ENCODE measurements at places on chromosomes 13 and 19.

DNA sequence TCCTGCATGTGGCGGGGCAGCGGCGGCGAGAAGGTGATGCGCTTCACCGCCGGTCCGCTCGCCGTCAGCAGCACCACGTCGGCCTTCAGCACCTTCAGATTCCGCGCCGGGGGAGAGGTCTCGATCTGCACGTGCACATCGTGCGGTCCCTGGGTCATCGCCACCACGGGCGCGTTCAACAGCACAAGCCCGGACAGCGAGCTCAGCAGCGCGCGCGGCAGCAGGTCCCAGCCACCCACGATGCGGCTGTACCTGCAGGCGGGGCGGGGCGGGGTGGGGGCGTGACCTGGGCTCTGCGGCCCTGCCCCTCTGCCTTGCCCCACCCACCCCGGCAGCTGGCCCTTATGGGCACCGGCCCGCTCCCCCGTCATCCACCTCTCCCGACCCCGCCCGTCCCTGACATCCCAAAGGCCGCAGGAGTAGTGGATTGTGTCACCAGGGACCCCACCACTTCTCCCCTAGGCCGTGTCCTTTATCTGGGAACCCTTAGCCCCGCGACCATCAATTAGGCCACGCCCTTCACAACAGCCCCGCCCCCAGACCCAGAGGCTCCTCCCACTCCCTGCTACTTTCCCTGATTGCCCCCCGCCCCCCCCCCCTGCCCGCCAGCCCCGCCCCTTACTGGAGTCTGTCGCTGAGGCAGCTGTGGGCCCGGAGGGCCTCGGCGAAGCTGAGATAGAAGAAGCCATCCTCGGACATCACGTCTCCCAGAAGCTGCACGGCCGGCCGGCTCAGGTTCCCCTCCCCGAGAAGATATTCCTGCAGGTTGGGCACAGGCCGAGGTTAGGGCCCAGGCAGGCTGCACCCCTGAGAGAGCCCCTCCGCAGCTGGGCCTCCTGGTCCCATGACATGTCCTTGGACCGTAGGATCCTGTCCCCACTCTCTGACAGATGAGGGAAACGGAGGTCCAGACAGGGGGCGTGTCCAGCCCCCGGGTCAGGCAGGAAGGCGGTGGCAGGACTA is 6.1 kb downstream of the IL4I1 start:
- DNase-seq = peak; percentile 37

- no peak for DNase-seq
Observed at GRCh38 chr13:36888645-36889044, 31.4 kb downstream of the SMAD9 start.

GRCh38 chr19:39498798-39499642 is at the start of gene DLL3:
Gene DLL3, plus strand, starts transcription at chr19:39498947. Its CDS starts 28 bp downstream, at chr19:39498975.
- no peak for DNase-seq

DNA sequence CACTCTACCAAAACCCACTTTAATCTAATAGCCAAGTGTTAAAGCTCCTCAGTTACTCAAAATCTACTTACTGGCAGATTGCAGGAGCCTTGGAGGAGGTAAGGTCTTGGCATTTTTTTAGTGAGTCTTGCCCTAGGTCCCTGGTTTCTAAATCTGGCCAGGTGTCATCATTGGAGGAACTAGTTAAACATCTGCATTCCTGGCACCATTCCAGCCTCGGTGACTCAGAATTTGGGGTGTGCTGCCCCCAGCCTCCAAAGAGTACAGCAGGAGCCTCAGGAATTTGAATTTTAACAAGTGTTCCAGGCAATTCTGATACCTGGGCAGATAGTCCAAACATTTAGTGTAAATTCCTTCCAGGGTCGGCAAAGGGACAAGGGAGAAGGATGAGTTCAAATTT is 37.4 kb downstream of the KLF5 start:
- DNase-seq = no peak

DNA sequence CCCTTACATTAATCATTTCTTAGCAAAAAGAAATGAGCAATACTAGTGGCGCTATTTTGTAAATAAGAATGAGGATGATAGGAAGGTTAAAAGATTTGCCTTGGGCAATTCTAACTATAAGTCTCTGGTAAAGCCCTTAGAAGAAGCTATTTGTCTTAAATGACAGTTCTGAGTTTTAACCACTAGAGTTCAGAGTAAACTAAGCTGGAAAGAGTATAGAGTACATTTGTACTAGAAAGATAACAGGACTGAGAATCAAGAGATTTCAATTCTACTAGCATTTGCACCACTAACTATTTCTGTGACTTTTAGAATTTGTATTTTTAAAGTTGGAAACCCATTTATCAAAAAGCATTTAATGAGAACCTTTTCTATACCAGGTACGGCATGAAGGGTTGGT is 750.3 kb downstream of the OLFM4 start:
- DNase-seq = no peak

DNA sequence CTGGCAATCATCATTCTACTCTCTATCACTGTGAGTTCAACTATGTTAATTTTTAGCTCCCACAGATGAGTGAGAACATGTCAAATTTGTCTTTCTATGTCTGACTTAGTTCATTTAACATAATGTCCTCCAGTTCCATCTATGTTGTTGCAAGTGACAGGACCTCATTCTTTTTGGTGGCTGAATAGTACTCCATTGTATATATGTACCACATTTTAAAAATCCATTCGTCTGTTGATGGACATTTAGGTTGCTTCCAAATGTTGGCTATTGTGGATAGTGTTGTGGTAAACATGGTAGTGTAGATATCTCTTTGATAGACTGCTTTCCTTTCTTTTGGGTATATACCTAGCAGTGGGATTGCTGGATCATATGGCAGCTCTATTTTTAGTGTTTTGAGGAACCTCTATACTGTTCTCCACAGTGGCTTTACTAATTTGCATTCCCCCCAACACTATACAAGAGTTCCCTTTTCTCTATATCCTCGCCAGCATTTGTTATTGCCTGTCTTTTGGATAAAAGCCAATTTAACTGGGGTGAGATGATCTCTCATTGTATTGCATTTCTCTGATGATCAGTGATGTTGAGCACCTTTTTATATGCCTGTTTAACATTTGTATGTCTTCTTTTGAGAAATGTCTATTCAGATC is 124.1 kb downstream of the PCCA start:
- no peak for DNase-seq

GRCh38 chr13:30616927-30617314 is 799 bp upstream of the USPL1 start:
- DNase-seq = no peak

- DNase-seq = no peak
Observed at GRCh38 chr13:111845621-111846351, 221.2 kb upstream of the SOX1 start.

GRCh38 chr19:3324405-3324856 is 42.0 kb upstream of the NFIC start:
- DNase-seq = peak; percentile 68

DNA sequence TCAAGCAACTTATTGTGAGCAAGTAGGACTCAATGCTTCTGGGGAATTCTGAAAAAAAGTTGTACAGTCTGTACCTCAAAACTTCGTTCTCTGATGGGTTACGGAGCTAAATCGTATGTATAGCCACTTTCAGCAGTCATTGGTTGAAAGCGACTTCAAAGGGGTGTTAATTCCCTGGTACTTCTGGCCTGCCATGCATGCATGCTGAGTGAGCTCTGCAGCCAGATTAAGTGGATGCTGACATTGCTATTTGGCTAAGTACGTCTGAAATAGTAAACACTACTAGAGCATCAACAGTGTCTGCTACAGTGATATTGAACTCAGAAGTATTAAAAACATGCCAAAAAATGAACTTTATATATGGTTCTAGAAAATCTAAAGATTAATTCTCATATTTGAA is 1183.1 kb upstream of the PCDH20 start:
- DNase-seq = no peak

DNA sequence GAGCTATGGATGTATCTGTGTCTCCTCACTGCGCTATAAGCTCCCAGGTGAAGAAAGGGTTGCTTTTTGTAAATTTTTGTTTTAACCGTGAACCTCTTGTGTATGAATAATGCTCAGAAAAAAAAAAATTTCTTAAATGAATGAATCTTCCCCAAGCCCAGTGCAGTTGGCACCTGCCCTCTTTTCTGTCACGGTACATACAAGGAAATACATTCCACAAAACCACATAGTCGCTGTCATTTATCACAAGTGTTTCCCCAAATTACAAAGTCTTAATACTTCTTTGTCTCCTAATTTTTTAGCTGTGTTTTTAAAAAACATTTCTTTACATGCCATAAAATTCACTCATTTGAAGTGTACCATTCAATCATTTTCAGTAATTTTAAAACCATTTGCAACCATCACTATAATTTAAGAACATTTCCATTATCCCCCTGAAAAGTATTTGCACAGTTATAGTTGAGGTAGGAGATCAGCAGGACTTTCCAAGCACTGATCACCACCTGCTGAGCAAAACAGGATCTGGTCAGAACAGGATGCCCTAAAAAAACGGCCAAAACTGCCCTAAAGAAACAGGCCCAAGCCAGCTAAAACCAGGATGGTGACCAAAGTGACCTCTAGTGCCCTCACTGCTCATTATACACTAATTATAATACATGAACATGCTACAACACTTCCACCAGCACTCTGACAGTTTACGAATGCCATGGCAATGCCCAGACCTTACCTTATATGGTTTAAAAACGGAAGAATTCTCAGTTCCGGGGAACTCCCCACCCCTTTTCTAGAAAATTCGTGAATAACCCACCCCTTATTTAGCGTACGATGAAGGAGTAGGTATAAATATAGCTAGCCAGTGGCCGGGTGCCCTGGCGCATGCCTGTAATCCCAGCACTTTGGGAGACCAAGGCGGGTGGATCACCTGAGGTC is 1.3 kb upstream of the TEX30 start:
- no peak for DNase-seq

GRCh38 chr13:35514061-35514477 is 37.6 kb upstream of the MAB21L1 start:
- no peak for DNase-seq

GRCh38 chr19:24048261-24048660 is 38.7 kb upstream of the ZNF254 start:
- DNase-seq = no peak

- no peak for DNase-seq
Observed at GRCh38 chr13:94178625-94179244, 300.7 kb downstream of the DCT start.

DNA sequence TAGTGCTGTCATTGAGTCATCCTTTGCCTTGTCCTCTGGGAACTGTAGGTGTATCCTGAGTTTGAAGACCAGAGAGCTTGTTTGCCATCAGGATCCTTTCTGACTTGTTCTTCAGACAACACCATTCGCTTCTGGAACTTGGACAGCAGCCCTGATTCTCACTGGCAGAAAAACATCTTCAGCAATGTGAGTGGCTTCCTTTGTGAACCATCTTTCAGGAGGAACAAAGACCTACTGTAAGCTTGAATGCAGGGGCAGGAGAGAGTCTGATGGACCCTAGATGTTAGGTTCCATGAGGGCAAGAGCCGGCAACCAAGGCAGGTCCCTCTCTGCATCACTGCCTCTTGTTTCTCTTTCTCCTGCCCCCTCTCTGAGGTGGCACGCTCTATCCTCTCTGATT is 26.7 kb downstream of the WDR62 start:
- no peak for DNase-seq

DNA sequence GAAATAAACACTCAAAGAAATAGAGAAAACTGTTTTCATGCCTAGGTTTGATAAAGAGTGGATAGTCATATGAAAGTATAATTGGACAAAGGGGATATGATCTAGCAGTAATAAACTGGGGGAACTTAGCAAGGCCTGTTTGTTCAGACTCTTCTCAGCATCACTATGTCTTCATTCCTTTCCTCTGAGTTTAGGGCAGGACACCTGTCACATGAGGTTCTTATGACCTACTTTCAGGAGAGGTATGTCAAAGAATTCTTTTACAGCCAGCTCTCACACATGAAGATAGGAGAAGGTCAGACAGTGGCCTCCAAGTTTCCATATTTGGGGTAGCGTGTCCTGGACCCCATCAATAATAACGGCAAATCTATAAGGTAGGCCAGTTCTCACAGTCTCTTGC is 11.4 kb upstream of the RFXAP start:
- DNase-seq = no peak

GRCh38 chr19:1512671-1513498 is at the start of gene ADAMTSL5:
Gene ADAMTSL5, minus strand, starts transcription at chr19:1513019. Its CDS starts 2,076 bp downstream, at chr19:1510943.
- DNase-seq = peak; percentile 80

- DNase-seq = no peak
Observed at GRCh38 chr13:99955747-99956472, 15.7 kb downstream of the ZIC5 start.

DNA sequence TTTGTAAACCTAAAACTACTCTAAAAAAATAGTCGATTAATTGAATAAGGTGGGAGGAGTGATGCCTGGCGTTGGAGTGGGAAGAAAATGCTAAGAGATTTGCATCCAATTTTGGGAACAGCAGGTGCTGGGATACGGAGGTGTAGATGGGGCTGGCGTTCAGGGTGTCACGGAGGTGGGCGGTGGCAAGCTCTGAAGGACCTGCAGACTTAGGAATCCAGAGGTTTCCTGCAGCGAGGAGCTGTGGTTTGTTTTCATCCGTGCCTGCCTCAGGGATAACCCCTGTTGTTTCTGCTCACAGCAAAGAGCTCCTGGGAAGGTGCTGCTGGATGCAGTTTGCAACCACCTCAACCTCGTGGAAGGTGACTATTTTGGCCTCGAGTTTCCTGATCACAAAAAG is 166.4 kb upstream of the RNF113B start:
- no peak for DNase-seq

DNA sequence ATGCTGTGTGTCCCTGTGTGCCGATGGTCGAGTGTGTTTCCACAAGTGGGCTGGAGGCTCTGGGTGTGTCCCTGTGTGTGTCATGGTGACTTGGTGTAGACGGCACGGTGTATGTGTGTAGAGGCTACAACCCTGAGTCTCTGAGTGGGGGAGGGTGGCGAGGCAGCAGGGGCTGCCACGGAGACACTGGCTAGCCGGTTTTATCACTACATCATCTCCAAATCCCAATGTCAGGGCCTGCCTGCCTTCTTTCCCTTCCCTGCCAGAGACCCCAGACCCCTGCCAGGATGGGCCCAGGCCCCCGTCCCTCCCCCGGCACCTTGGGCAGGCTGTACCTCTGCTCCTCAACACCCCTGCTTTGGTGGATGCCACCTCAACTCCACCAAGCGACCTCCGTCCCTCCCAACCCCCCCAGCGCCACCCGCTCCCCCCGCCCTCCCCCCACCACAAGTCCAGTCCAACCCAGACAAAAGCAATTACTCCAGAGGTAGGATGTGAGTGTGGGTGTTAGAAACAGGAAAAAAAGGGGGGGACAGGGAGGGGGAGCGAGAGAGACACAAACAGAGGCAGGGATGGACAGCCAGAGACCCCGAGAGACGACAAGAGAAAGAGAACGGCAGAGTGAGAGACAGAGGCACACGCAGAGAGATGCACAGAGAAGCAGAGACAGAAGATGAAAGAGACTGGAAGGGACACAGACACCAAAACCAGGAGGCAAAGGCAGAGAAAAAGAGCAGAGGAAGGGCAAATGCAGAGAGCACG is 21.6 kb upstream of the POU2F2 start:
- no peak for DNase-seq

GRCh38 chr19:34350161-34350561 is 14.8 kb upstream of the GPI start:
- DNase-seq = peak; percentile 44

DNA sequence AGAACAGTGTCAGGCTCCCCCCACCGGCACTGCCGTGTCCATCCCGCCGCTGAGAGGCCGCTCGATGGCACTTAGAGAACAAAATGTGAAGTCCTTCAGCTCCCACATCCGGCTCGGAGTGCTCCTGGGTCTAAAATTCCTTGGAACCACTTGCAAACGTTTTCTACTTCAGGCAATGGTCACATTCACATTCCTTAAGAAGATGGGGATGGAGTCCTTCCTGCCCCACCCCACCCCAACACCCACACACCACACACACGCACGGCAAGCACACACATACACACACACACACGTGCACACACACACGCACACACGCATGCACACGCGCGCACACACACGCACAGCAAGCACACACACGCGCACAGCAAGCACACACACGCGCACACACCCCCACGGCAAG is 83.4 kb downstream of the SOX1 start:
- no peak for DNase-seq

GRCh38 chr19:47363758-47364531 is 14.8 kb downstream of the DHX34 start:
- DNase-seq = no peak
